HL-60 (cell line): ENCODE measurements at places on chromosomes 7 and 10.

GRCh38 chr7:135168001-135168400 lies 2.5 kb downstream of the CYREN start:
- DNase-seq = no peak

DNA sequence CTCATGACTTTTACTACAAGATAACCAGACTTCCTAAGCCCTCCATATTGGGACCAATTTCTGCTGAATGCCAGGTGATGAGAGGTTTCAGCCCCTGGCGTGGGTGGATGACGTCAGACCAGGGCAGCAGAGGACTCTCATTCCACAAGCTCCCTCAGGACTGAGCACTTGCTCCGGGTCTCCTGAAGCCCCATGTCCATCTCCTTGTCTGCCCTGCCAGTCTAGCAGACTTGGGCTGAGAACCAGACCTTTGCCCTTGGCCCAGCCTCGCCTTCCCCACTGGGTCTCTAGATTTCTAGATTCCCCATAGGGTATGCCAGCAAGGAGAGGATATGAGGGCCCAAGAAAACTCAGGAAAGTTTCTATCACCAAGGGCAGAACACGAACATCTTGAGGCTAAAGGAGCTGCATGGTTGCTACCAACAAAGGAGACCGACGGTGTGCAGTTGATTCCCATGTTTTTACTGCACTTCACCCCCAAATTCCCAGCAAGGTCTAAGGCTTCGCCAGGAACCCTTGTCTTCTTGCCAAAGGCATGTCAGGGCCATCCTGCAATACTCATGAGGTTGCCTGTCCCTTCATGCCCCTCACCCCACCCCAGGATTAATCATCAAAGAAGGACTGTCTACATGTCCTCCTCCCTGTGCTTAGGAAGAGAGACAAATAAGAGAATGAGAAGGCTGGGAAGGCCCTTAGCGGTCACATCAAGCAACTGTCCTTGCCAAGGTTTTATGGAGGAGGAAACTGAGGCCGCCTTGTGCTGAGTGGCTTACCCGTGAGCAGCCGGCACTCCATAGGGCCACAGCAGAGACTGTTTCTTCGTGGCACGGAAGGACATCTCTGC lies 96.5 kb upstream of the MACROH2A2 start:
- DNase-seq = no peak

- DNase-seq = no peak
These were observed 47.1 kb downstream of the MKLN1 start for GRCh38 chr7:131374821-131375220.

GRCh38 chr10:125621052-125621451 lies 61.9 kb downstream of the TEX36 start:
- DNase-seq = no peak

DNA sequence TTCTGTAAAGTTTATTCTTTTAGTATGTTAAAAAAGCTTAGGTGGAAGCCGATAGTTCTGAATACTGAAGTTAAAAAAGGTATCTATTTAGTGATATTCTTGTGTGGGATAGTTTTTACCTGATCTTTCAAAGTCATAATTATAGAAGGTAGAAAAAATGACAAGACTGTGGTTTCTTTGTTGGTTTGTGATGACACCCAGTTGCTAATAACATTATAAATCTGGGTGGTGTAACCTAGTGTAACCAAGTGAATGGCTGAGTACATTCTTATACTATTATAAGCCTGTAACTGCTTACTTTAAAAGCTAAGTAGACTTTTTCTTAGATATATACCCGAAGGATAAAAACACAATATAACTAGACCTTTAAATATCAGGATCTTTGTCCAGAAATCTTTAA lies 2.3 kb downstream of the CDK13 start:
- no peak for DNase-seq

- DNase-seq = no peak
These were observed 463.3 kb downstream of the LRMDA start for GRCh38 chr10:75894761-75895160.
